ENCODE measurements at places on chromosomes 2 and 18. TPM values are rescaled to one million over a fixed set of nuclear protein-coding genes. Genes with fewer than 3 reads are reported as not detected.

Gene PID1
- 40.5 TPM for total RNA-seq

Gene MYL12A
- 183 TPM for total RNA-seq

Gene CHAC2
- total RNA-seq: 3.8 TPM

Gene TMSB10
- total RNA-seq: 2,459 TPM

Gene SCTR
- total RNA-seq: not detected

Gene CD226
- 1.2 TPM for total RNA-seq

Gene MDH1B
- total RNA-seq: 1.4 TPM

Gene SALL3
- not detected for total RNA-seq

Gene PIKFYVE
- total RNA-seq: 22.2 TPM

Gene AGXT
- total RNA-seq: not detected

Gene IL1RL1
- total RNA-seq: 10.7 TPM

Gene WDR75
- 29.4 TPM for total RNA-seq

Gene PMS1
- total RNA-seq: 17.4 TPM

Gene IL36G
- total RNA-seq: not detected

Gene KCNIP3
- total RNA-seq: 12.2 TPM

GRCh38 chr18:79606621-79607331, 72.8 kb upstream of the CTDP1 start:
- DNase-seq: peak; percentile 51

GRCh38 chr2:133124446-133124845, 443.8 kb downstream of the NCKAP5 start:
- no peak for DNase-seq

- no peak for DNase-seq
Observed at GRCh38 chr2:155223781-155224406, 525.4 kb downstream of the KCNJ3 start.

GRCh38 chr2:160142472-160142871, 57.6 kb downstream of the ITGB6 start:
- DNase-seq: no peak

GRCh38 chr18:69580107-69580506, 179.4 kb downstream of the DOK6 start:
- DNase-seq: no peak

DNA sequence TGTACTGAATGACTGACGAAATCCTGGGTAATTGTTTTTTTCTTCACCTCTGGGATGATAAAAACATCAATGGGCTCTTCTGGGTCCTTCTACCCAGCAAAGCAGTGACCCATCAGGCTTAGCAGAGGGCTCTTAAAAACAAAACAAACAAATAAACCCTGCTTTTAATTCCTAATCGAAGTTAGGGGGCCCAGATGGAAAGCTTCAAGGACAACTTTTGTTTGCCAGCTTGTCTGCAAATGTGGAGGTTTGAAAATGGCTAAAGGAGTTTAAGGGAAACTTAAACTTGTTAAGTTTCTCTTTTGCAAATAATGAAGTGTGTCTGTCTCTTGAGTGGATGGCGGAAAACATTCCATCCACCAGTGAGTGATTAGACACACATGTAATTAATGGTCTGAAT, 327.2 kb downstream of the SATB2 start:
- no peak for DNase-seq

DNA sequence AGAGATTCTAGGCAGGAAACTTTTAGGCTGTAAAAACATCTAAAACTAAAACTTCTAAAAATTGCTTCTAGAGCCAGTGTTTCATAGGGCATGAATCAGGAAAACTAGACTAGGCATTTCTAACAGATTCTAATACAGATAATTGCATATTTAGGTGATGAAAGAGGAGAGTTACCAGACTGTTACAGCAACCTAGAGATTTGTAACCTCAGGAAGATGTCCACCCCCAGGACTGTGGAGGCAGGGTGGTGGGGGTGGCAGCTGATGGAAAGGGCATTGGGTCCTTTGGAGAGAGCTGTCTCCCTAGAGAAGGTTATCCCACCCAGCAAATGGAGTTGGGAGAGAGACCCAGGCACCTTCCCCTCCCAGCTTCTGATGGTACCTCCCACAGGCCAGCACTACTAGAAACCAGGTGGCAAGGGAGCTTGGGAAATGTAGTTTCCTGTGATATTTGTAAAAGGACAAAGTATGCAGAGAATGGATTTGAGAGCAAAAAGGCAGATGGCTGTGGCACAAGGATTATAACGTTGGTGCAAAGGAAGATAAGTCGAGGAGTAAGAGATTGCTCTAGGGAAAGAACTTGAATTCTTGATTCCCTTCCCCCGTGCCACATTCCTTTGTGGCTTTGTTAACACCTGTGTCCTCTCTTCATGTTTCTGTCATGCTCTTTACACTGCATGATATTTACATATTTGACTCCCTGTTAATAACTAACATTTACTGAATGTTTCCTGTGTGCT, 75.6 kb upstream of the MGAT5 start:
- no peak for DNase-seq

DNA sequence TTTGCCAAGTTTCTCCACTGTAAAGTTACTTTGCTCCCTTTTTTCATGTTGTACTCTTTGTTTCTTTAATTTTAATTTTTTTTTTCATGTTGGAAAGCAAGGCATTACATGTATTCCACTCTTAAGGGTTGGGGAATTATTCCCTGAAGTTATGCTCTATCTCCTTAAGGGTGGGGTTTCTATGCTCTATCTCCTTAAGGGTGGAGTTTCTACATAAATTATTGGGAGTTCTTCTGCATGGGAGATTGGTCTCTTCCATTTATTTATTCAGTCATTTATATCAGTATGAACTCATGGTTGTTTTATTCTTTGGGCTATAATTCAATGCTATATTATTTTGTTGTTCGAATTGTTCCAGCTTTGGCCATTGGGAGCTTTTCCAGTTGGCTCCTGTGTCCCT, 11.2 kb downstream of the MRPL33 start:
- DNase-seq: no peak

DNA sequence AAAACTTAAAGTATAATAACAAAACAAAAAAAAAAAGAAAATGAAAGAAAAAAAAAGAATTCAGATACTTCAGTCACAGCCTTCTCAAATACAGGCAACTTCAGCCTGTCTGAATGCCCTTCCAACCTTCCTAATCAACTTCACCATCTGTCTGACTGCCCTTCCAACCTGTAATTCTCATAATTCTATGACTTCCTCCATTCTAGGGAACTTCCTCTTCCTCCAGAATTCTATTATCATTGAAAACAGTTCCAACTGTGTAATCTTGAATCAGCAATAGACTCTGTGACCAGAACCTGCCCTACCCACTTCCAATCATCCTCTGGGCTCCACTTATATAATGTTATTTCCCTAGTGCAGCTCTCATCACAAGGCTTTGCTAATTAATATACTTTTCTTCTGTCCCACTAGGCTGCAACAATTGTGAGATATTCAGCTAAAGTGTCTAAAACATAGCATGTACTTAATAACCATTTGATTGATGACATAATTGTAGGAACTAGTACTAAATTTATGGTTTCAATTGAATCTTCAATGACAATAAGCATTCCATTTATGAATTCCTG, 127.3 kb downstream of the UPP2 start:
- no peak for DNase-seq

GRCh38 chr2:150332383-150332782, 155.1 kb downstream of the RND3 start:
- DNase-seq: no peak

DNA sequence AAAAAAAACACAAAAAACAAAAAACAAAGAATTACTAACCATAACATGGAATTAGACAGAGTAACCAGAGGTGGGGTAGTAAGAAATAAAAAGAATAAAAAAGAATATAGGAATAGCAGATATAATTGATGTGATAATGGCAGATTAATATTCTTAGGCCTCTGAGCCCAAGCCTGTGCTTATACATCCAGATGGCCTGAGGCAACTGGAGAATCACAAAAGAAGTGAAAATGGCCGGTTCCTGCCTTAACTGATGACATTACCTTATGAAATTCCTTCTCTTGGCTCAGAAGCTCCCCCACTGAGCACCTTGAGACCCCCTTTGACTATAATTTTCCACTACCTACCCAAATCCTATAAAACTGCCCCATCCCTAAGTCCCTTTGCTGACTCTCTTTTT, 95.1 kb upstream of the MSH6 start:
- DNase-seq: no peak

- no peak for DNase-seq
Observed at GRCh38 chr2:168626096-168626495, 170.0 kb downstream of the CERS6 start.

GRCh38 chr2:69340101-69340775, 46.8 kb downstream of the GFPT1 start:
- no peak for DNase-seq

DNA sequence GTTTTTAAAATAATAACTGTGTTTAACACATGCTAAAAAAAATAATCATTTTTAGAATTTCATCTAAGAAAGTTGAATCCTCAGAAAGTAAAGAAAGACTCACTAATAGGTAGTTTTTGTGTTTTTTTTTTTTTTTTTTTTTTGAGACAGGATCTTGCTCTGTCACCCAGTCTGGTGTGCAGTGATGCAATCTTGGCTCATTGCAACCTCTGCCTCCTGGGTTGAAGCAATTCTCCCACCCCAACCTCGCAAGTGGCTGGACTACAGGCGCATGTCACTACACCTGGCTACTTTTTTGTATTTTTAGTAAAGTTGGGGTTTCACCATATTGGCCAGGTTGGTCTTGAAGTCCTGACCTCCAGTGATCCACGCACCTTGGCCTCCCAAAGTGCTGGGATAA, 7.1 kb downstream of the CKAP2L start:
- DNase-seq: no peak

GRCh38 chr2:238362626-238363025, 42.3 kb downstream of the TRAF3IP1 start:
- no peak for DNase-seq

DNA sequence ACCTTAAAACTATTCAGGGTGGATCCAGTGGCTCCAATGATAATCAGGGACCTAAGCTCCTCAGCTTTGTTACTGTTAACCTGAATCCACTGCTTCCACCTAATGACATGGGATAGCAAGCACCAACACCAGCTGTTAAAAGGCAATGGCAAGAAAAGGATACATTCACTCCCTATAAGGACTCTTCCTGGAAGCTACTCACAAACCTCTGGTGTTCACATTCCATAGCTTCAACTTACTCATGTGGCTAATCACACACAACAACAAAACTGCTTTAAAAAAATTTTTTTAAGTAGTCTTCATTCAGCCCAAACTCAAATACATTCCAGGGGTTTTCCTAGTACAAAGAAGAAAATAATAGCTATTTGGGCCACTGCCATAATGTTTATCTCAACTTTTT, 24.5 kb downstream of the ROCK2 start:
- no peak for DNase-seq

- no peak for DNase-seq
Observed at GRCh38 chr2:230695551-230695950, 17.1 kb upstream of the CAB39 start.

- no peak for DNase-seq
Observed at GRCh38 chr2:221255862-221256261, 316.2 kb downstream of the EPHA4 start.

- no peak for DNase-seq
Observed at GRCh38 chr18:11522992-11523391, 86.4 kb upstream of the SLC35G4 start.

DNA sequence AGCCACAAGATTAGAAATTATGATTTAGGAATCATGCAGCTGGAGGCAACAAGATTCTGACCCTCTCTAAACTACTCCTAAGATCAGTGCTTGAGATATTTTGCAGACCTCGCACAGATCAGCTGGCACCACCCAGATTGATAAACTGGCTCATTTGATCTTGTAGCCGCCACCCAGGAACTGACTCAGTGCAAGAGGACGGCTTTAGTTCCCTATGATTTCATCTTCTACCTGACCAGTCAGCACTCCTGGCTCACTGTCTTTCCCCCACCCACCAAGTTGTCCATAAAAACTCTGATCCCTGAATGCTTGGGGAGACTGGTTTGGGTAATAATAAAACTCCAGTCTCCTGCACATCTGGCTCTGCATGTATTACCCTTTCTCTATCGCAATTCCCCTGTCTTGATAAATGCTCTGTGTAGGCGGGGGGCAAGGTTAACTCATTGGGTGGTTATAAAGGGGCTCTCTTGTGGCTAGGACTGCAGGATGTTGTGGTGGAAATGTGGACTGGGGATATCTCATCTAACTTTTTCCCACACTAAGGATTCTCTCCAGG, 96.1 kb downstream of the ARL6IP6 start:
- DNase-seq: no peak

DNA sequence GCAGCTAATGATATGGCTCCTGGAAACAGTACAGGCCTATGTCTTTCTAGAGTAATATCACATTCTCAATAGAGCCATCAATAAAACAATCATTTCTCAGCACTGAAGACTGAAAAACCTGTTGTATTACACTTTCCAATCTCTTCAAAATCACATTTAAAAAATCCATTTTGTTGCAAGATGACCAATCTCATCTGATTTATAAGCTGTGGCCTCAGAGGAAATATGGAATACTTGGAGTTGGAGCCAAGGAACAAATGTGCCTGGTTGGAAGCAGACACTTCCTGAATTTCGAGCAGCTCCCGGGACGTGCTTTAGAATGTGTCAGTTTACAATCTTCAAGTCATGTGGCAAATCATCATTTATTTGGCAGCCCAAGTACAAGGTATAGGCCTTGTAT, 114.5 kb downstream of the ADCYAP1 start:
- no peak for DNase-seq

GRCh38 chr2:47720036-47720435, 62.9 kb upstream of the MSH6 start:
- no peak for DNase-seq

GRCh38 chr2:149596471-149596870, 8.9 kb upstream of the MMADHC start:
- no peak for DNase-seq

- peak; percentile 37 for DNase-seq
Observed at GRCh38 chr18:23668731-23669130, 6.0 kb upstream of the ANKRD29 start.

DNA sequence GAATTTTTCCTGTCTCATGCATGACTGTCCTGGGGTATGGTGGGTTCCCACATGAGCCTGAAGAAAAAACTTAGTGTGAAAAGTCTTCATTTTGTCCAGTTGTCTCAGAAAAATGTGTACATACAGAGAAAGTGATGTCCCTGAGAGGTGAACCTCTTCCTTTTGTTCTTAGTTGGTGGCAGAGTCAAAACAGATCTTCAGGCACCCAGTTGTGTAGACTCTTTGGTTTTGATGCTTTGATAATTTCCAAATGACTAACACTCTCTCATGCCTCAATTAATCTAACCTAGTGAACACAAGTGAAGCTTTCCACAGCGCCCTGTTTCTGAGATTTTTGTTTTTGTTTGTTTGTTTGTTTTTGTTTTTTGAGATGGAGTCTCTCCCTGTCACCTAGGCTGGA, 273.5 kb downstream of the PIK3C3 start:
- DNase-seq: no peak

DNA sequence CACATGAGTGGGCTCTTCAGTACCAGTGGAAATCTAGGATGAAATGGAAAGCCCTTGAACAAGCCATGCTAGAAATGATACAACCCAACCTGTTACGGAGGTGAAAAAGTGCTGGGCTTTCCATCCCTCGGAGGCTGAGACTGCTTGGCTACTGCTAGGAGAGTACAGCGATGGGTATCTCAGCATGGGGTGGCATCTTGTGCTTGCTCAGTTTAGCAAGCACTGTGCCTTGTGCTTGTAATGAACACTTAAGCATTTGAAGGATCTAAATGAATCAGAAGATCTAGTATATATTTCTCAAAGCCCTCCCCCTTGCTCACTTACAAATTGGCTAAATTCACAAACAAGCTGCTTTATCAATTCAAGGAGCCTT, 44.3 kb upstream of the EHBP1 start:
- DNase-seq: no peak
